ENCODE measurements at places on chromosomes 13 and 19.

DNA sequence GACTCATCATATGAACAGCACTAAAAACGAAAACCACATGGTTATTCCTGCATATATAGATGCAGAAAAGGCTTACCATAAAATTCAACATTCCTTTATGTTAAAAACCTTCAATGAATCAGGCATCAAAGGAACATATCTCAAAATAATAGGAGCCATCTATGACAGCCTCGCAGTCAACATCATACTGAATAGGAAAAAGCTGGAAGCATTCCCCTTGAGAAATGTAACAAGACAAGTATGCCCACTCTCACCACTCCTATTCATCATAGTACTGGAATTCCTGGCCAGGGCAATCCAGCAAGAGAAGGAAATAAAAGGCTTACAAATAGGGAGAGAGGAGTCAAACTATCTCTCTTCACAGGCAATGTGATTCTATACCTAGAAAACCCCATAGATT lies 179.6 kb upstream of the HTR2A start:
- DNase-seq = no peak

DNA sequence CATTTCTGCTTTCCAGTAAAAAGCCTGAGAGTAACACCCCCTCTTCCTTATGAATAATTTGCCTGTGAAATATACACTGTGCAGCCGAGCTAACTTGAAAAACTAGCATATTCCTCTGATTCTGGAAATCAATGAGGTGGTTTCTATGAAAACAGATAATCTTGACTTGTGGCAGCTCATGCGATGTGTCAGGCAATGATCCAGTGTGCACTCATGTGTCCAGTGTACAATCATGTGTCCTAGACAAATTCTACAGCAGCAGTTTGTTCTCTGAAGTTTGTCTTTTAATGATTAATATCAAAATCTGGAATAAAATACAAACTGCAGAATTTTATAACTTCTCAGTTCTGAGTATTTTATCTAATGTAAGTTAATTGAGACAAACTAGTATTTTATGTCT lies 2213.9 kb upstream of the PCDH20 start:
- no peak for DNase-seq

GRCh38 chr19:36051637-36052036 lies 2.4 kb downstream of the THAP8 start:
- no peak for DNase-seq

DNA sequence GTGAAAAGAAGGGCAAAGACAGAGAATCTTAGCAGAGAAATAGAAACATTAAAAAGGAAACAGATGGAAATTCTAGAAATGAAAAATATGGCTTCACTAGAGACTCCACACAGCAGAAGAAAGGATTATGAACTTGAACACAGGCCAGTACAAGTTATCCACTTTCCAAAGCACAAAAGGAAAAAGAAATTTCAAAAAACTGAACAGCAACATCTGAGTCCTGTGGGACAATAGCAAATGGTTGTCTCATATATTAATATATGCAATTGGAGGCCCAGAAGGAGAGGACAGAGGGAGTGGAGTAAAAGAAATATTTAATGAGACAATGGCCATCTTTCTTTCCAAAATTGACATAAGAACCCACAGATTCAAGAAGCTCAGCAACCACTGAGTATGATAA lies 141.7 kb upstream of the GJB6 start:
- no peak for DNase-seq

GRCh38 chr13:60080850-60081249 lies 82.9 kb downstream of the DIAPH3 start:
- DNase-seq = no peak

DNA sequence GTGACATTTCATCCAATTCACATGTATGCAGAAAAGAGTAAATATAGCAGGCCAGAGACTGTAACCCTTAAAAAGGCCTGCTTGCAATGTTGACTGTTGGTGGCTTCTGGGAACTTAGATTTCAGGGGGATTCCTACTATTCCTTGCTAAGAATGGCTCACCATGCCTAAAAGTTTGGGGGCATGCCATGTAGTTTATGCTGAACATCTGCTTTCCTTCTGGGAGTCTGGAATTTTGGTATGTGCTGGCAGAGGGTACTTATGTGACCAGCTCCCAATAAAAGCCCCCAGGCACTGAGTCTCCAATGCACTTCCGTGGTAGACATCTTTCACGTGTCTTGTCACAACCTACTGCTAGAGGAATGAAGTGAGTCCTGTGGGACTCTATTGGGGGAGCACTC lies 88.4 kb upstream of the PCDH8 start:
- DNase-seq = no peak

DNA sequence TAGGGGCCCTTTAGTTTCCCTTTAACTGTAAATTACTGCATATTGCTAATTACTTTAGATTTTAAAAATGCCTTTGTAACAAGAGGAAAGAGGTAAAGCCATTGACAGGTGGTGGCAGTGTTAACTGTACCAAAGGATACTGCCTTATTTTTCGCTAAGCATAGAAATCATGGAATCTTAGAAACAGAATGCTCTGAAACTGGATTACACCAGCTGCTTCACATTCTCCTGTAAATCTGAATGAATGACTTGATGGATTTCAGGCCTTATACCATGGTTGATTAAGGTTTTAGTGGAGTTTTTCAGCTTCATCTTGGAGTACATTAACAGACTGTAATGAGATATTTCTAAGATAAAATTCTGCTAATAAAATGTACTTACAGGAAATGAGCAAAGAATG lies 25.2 kb downstream of the MICU2 start:
- DNase-seq = no peak

DNA sequence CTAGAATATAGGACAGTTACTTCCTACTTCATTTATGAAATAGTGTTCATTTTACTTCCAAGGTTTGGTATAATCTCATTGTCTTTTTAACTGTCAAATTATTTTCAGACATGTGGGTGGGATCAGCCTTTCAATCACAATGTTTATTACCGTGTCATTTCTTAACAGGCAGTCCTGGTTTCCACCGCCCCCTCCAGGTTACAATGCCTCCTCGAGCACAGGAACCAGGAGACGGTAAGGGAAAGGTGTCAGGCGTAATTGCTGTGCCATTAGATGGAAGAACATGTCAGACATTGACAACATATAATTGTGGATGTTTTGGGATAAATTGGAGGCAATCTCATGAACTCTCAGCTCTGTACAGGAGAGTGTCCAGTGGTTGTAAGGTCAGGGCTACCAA lies 36.5 kb downstream of the SCEL start:
- no peak for DNase-seq

DNA sequence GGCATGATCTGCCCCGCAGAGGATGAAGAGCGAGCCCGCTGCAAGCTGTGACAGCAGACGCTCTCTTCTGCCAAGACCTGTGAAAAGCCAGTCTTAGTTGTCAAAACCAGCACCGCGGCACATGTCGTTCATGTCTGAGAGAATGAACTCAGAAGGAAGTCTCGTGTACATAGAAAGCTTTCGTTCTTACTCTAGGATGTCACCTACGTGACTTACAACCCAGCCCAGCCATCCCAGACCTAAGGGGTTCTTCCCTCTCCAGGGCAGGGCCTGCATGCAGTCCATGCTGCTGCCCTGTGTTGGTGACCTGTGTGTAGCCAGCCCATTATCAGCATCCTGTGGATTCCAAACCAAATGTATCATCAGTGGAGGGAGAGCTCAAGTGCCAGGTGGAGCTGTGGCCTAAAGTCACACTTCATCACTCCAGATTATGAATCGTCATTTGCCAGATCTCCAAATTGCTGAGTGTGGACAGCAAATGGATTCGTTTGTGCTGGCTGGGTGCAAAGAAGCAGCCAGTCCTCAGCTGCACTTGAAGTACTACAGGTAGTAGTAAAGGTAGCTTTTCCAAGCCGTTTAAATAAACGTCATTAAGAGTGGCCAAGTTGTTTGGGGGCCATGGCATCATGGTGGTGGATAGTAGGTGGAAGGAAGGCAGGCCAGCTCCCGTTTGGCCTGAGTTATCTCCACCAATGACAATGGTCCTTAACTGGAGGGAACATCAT lies 73.9 kb upstream of the GPR183 start:
- no peak for DNase-seq

GRCh38 chr13:52195401-52195837 lies 36.0 kb upstream of the NEK3 start:
- DNase-seq = peak; percentile 31

GRCh38 chr19:58538257-58539168 lies 5.4 kb upstream of the TRIM28 start:
- DNase-seq = no peak

DNA sequence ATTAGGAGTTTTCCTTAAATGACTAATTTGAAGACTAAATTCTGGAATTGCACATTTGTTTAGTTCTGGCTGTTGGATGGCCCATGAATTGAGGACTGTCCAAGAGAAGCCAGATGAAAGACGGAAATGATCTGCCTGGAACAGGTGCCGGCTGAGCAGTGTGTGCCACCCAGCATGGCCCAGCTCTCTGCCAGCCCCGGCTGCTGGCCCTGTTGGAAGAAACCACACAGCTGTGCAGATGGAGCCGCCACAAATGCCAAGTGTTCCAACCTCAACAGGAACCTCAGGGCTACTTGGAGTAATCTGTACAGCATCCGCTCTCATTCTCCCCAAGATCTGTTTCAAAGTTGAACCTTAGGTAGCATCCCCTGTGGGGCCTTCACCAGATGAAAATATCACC lies 67.0 kb upstream of the STARD13 start:
- no peak for DNase-seq

- DNase-seq = no peak
Observed at GRCh38 chr19:5985098-5985783, 7.3 kb upstream of the RANBP3 start.

GRCh38 chr19:39352381-39353255 lies 10.4 kb downstream of the SAMD4B start:
- no peak for DNase-seq

- no peak for DNase-seq
Observed at GRCh38 chr13:111251646-111252445, 68.6 kb upstream of the TEX29 start.

DNA sequence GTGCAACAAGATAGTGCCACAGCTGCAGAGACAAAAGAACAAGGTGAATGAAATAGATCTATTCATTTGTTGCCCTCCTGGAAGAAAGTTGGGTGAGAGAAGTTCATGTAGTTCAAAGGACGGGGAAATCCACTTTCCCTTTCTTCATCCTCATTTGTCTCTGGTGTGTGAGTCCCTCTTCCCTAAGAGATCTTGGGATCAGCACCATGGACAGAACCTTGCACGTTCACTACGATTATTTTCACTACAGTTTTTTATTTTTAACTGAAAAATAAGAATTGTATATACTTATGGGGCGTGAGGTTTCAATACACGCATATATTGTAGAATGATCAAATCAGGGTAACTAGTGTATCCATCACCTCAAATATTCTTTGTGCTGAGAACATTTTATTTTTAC lies 29.2 kb downstream of the NLRP5 start:
- DNase-seq = no peak

DNA sequence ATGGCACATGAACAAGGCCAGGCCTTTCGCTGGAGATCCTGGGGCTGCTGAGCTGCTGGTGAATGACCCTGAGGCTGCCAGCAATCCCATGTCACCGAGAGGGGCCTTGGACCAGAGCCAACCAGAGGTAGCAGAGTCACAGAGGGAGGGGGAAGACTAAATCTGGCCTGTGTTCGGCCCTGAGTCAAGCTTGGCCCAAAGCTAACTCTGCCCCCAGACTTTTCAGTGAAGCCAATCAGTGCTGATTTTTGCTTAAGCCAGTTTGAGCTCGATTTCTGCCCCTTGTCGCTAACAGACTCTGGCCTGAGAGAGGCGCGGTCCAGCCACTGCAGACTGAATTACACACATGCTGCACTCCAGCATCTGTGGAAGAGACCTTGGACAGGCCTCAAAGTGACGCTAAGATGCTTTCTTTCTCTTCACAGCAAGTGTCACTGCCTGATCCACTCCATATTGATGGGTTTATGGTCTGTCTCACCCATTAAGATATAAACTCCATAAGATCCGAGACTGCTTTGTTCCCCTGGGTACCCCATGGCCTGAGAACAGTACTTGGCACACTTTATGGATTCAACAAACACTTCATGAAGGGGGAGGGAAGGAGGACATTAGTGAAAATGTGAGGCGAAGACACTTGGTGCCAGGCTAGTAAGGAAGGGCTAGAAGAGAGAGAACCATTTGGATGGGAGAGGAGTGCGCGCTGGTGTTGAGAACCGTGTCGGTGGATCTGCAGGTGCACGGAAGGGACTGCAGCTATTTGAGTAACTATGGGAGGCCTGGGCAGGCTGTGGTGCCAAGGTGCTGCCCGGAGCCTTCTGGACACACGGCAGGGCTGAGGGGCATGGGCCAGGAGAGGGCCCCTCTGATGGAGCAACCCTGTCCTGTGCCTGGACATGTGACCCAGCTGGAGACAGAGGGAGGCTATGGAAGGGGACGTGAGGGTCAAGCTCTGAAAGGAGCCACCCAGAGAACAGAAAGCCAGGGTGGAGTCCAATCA lies 17.6 kb downstream of the RANBP3 start:
- no peak for DNase-seq

DNA sequence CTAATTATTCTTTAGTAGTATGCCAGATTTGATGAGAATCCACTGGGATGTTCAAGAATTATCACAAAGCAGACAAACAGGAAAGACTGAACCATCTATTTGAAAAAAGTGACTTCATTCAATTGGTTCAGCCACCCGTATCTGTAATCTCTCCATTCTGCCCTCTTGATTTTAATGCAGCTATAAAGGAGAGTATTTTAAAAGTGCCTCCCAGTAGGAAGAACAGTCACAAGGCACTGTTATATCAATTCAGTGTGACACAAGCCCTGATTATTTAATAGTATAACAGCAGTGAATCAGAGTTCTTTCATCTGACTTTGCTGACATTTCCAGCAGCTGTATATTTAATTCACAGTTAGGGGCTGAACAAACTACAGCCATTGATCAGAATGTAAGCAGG lies 77.3 kb upstream of the SLAIN1 start:
- DNase-seq = no peak

DNA sequence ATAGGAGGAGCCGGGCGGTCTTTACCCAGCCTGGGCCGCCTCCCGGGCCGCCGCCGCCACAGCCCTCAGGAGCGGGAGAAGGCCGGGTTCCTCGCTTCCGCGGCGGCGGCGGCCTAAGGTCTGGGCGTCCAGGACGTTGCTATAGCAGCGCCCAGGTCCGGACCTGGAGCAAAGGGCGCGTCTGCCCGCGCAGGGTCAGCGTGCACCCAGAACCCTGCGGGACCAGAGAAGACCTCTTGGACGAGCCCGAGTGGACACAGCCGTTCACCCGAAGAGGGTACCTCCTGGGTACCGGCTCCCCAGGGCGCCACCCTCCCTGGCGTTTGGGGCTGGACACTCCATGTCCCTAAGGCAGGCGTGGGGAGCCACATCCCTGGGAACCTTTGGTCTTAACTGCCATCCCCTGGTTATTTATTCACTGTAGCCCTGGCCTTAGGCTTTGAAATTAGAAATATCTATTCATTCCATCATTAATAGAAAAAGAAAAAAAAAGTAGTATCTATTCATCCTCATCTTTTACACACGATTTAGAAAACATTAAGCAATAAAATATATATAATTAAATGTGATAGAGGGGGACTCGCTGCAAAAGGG lies 2.4 kb downstream of the DZIP1 start:
- peak; percentile 31 for DNase-seq

GRCh38 chr13:106472621-106473020 lies 62.8 kb downstream of the EFNB2 start:
- no peak for DNase-seq

GRCh38 chr19:13588957-13589833 lies 82.9 kb upstream of the CACNA1A start:
- peak; percentile 37 for DNase-seq
